ENCODE measurements at places on chromosomes 5 and 9.

DNA sequence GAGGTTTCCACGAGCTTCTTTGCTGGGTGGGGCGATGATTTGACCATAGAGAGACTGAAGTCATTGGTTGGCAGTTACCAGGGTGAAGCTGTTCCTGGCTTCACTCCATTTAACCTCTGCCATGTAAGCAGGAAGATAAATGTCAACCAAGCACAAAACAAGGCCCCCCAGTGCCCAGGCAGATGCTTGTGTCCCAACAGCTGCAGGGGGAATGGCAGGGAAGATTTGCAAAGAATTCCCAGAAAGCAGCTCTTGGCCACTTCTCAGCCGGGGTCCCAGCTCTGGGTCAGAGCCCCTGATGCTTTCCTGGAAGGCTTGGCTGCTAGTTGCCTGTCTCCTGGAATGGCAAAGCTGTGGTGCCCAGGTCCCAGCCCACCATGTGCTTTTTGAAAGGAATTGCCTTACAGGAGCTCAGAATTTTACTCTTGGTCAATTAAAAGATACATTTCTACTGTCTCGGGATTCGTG lies 383.4 kb downstream of the ENC1 start:
- no peak for DNase-seq

GRCh38 chr9:70610287-70610644 lies 195.8 kb upstream of the KLF9 start:
- no peak for DNase-seq

DNA sequence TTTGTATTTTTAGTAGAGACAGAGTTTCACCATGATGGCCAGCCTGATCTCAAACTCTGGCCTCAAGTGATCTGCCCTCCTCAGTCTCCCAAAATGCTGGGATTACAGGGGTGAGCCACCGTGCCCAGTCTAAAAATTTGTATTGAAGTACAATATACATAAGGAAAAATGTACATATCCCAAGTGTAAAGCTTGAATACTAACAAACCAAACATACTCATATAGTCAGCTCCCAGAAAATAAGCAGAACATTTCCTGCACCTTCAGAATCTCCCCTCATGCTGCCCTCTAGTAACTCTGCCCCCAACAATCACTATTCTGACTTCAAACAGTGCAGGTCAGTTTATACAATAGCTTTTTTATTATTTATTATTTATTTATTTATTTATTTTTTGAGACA lies 1.6 kb upstream of the NOL6 start:
- no peak for DNase-seq

DNA sequence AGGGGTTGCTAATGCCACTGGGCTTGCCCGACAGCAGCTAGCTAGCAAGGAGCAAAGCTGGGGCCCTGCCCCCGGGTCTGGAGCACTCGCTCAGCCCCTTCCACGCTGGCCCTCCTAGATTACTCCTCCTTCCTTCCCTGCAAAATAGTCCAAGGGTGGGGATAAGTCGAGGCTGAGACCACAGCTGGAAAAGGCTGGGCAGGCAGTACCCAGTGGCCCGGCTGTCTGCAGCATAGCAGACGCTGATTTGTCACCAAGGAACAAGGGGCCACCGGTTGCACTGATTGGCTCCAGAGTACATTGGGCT lies 73.9 kb downstream of the ADAMTS2 start:
- no peak for DNase-seq

GRCh38 chr5:5787373-5787772 lies 364.9 kb downstream of the ICE1 start:
- DNase-seq = no peak

GRCh38 chr9:12923468-12924009 lies 148.7 kb downstream of the LURAP1L start:
- DNase-seq = no peak

- no peak for DNase-seq
These were observed 4.6 kb downstream of the HOMER1 start for GRCh38 chr5:79509244-79509885.

GRCh38 chr5:101531026-101531425 lies 627.9 kb upstream of the ST8SIA4 start:
- no peak for DNase-seq

DNA sequence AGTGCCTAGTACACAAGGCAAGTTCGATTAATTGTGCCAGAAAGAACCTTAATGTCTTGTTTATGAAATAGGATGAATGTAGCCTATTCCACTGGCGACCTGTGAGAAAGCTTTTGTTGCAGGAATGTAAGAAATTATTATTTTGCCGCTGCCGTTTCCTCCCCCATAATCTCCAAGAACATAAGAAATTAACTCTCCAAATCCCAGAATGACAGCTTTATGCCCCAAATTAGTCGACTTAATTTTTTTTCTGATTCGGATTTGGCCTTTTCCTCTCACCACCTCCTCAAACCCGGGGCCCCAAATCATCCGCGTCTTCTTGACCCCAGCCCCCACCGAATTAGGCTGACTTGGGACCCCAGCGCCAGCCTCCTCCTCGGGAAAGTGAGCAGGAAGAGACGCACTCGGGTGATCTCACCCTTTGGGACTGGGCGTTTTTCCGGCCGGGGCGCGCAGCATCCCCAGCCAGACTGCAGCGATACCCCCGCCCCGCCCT lies 682 bp upstream of the SPTAN1 start:
- DNase-seq = no peak

DNA sequence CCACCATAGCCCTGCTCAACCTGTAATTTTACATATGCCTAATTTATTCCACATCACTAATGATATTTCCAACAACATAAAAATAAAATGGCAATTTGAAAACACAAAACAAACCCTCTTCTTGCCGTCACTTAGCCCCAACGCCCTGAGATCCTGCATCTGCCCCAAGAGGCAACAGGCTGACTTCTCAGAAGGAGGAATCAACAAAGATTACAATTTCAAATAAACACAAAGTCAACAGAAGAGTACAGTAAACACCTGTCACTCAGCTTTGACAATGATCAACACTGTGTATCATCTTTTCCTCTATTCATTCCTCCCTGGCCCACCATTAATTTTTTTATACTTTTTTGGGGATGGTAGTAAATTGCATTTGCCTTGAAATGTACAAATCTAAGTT lies 19.8 kb downstream of the EPB41L4B start:
- no peak for DNase-seq

GRCh38 chr9:130042406-130042884 lies 544 bp downstream of the FNBP1 start:
- DNase-seq = no peak

GRCh38 chr5:166331521-166331920 lies 1959.9 kb upstream of the WWC1 start:
- no peak for DNase-seq

GRCh38 chr9:34719021-34719768 lies 9.3 kb upstream of the CCL21 start:
- no peak for DNase-seq

DNA sequence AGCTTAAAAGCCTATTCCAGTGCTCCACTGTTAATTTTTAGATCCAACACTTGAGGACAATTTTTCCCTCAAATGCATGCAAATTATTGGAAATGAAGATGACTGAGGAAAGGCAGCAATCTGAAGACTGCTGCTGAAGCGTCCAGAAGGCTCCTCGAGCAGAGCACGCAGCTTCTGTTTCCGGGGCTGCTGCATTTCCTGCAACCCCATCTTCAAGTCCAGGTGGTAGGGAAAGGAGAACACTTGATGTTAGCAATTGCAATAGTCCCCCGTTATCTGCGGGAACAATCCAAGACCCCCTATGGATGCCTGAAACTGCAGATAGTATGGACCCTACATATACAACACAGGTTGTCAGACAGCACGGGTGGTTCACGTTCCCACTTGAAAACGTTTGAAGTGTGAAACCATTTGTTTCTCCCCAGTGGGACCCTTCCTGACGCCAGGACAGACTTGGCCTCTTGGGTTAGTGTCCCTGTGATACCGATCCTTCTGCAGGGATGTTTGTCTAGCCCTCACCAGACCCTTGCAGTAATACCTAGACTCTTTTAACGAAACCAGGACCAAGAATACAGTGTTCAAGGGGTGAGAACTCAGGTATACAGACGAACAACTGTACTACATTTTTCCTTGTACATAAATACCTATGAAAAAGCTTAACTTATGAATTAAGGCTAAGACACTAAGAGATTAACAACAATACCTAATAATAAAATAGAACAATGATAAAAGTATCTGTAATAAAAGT lies 152.3 kb downstream of the HSD17B3 start:
- no peak for DNase-seq

DNA sequence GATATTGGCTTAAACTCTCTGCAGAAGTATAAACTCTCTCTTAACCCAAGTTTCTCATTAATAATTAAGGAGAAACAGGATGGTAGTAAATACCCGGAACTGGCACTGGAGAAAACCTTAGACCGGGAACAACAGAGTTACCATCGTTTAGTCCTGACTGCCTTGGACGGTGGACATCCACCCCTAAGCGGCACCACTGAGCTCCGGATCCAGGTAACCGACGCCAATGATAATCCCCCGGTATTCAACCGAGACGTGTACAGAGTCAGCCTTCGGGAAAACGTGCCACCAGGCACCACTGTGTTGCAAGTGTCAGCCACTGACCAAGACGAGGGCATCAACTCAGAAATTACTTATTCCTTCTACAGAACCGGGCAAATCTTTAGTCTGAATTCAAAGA lies 861 bp downstream of the PCDHGB5 start:
- no peak for DNase-seq

DNA sequence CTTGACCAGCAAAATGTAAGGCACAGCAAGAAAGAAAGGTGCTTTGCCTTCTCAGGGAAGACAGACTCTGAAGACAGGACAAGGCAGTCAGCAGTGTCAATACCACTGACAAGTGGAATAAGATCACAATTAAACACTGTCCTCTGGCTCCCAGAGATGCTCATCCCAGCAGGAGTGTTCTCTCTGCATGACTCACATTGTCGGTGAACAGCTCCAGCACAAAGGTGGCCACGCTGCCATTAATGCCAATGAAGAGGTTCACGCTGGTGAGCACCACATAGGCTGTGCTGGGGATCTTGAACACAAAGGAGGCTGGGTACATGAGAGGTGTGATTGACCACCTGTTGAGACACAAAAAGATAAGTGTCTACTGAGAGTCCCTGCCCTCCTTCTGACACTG lies 31.9 kb downstream of the NIPSNAP3B start:
- DNase-seq = no peak

DNA sequence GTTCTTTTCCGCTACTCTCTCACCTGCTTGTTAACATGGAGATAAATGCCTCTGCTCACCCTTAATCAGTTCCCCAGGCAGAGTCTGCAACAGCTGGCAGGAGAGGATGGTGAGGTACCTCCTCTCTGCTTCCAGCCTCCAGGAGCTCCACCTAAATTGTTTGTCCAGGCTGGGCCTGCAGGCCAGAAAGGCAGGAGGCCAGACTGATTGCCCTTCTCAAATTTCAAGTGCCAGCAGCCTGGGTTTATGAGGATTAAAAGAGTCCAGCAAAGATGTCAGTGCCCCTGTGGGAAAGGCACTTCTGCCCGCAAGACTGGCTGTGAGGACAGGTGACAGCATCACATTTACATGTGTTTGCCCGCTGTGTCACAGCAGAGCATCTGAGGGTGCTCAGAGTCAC lies 19.8 kb downstream of the CORO2A start:
- no peak for DNase-seq

- no peak for DNase-seq
These were observed 124.4 kb downstream of the RFK start for GRCh38 chr9:76269789-76270188.

DNA sequence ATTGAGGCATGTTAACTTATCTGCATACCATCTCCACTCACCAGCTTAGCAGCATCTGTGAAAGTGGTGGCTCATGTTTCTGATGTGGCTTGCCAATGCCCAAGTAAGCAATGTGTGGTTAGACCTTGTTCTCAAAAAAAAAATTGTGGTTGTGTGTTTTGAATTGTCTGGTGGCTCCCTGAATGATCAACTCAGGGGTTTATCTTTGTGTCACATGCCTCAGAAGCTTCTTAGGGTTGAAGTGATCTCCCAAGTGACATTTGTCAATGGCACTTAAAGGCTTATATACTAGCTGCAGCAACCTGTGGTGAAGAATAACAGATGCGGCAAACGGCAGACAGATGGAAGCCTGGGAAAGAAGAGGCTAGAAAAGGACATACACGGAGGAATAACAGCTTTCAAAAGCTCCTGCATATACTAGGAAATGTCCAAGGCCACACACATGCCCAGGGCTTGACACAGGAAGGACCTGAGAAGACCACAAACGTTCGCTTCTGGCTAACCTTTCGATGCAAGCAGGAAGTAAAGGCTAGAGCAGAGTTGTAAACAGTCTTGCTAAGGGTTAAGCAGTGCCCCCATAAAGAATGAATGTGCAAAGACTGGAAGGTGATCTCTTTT lies 42.2 kb upstream of the FSD1L start:
- no peak for DNase-seq

DNA sequence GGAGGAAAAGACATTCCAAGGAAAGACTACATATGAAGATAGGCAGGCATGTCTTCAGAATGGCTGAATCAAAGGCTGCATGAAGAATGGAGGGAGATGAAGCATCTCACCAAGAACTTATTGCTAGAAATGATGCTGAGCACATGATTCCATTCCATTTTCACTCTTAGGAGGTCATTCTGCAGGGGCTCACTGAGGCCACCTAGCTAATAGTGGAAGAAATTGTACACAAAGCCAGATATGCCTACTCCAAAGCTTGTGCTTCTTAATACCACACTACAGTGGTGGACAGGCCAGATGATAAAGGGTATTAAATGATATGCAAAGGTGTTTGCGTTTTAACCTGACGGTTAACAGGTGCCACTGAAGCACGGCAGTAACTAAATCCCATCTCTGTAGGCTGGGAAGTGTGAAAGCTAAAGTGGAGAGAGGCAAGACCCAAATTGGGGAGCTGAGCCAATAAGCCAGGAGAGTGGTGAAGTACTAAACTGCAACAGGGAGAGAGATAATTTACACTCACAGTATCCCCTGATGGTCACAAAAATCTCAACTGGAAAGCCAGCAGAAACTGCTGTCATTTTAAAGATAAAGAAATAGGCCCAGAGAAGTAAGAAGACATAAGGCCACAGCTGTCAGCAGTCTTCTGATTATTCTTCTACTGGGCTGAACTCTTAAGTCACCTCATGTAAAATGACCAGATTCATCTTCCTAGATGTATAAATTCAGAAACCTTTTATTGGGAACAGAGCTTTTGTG lies 14.6 kb downstream of the NDUFA8 start:
- DNase-seq = no peak

DNA sequence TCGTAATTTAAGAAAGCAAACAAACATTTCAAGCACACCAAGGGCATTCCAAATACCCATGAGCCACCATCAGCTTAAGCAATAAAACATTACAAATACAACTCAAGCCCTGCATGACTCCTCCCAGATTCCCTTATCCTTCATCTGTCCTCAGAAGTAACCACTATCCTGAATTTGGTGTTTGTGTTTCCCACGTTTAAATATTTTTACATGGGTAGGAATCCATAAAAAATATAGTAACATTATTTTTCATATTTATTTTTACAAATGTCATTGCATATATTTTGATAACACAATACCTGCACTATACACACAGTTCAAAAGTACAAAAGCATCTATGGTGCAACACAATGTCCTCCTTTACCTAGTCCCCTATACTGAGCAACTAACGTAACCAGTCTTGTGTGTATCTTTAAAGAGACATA lies 6.4 kb downstream of the PRKAA1 start:
- DNase-seq = no peak
